Amniotic stem cell (primary cell): ENCODE measurements at places on chromosomes 11 and 22.

DNA sequence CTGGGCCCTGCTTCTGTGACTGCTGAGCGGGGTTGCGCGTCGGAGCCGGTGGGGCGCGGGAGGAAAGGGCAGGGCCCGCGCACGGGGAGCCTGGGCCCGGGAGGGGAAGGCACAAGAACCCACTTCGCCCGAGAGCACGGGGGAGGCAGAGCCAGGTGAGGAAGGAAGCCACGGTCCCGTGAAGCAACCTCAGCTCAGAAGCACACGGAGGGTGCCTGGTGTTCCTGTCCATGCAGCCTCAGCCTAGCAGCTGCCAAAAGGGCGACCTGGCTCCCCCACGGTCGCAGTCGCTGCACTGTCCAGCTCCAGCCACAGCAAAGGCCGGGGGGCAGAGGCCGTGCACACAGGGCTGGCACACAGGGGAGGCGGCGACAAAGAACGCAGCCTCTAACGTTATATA lies 9.3 kb upstream of the CDC42BPG start:
- DNase-seq: no peak

DNA sequence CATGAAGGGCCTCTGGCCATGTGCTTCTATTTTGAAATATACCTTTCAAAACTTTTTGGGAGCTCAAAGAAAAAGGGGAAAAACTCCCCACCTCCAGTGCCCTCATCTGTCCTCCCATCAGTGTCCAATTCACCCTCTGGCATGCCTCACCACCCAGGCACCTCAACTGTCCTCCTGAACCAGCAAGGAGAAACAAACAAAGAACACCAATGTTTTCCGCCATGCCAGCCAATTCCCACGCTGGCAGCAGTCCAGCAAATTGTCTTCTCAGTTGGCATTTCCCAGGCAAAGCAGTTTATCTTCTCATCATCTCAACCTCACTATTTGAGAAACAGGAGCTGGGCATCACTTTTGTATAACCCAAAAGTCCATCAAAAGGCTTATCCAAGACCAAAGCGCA lies 496.9 kb downstream of the SOX6 start:
- no peak for DNase-seq

- no peak for DNase-seq
These were observed 98.7 kb downstream of the MPPED1 start for GRCh38 chr22:43510281-43511070.

GRCh38 chr11:1975185-1975584 lies 22.5 kb downstream of the H19 start:
- no peak for DNase-seq

DNA sequence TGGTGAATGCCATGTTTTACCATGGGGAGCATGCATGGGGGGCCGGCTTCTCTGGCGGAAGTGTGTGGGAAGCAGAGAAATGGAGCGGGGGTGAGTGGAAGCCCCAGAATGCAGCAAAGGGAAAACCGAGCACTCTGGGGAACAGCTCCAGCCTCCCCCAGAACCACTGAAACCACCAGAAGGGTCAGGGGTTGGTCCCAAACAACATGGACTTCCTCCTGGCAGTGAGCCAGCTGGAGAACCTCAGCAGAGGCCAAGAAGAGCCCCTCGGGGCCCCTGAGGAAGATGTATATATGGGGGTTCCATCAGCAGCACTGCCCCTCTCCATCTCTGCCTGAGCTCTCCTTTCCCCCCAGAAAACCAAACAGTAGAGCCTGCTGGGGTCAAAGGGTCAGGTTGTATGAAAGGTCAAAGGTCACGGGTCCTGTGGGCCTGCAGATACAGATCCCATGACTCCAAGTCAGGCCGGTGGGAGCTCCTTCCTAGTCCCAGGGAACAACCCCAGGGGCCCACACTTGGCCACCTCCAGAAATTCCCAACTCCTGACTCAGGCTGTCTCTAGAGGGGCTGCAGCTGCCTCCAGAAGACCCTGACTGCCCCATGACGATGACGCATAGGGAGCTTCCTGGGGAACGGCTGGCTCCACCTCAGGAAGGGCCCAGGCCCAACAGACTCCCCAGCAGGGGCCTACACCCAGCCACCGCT lies 48.5 kb upstream of the TIMP3 start:
- no peak for DNase-seq

GRCh38 chr11:68583041-68583446 lies 101.3 kb upstream of the GAL start:
- DNase-seq: peak; percentile 58

GRCh38 chr11:102360681-102361080 lies 13.7 kb downstream of the BIRC2 start:
- DNase-seq: no peak

DNA sequence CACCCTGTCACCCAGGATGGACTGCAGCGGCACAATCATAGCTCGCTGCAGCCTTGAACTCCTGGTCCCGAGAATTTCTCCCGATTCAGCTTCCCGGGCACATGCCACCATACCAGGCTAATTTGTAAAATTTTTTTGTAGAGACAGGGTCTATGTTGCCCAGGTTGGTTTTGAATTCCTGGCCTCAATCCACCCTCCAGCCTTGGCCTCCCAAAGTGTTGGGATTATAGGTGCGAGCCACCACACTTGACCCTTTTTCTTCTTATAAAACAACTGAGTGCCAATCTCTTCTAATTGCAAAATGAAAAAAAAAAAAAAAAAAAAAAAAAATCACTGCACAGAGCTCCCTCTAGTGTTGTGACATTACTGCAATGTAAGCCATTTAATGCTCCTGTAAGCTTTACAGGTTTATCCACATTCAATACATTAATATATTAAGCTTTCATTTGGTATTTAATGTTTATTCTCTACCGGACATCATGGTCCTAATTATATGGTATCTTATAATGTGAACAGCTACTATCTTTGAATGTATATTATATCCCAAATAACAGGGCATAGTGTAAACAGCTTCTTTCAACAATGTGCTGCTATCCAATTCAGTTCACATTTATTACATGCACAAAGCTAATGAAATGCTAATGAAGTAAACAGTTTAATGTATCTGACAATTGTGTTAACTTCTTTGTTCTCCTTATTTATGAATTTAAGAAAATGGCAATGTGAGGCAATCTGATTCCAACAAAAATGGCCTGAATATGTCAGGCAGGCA lies 44.6 kb downstream of the COPB1 start:
- DNase-seq: no peak

DNA sequence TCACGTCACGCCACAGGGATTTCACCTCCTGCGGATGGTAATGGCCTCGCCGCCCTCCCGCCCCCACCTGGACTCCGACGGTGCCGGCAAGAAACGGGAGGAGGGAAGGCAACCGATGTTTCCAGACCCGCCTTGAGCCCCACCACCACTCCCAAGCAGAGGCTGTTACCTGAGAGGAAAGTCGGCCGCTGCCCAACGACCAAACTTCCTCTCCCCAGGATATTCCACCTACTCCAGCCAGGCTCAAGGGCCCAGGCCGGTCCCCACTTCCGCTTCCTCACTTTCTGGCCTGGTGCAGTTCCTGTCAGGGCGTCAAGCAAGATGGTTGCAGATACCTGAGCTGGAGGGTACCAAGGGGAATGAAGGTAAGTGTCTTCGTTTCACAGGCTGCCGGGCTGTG lies at the start of gene ENTHD1:
Gene ENTHD1 (minus strand): TSS at position 235 of the 400 bp plus-strand sequence. CDS start 6,012 bp downstream, outside the sequence.
- no peak for DNase-seq

DNA sequence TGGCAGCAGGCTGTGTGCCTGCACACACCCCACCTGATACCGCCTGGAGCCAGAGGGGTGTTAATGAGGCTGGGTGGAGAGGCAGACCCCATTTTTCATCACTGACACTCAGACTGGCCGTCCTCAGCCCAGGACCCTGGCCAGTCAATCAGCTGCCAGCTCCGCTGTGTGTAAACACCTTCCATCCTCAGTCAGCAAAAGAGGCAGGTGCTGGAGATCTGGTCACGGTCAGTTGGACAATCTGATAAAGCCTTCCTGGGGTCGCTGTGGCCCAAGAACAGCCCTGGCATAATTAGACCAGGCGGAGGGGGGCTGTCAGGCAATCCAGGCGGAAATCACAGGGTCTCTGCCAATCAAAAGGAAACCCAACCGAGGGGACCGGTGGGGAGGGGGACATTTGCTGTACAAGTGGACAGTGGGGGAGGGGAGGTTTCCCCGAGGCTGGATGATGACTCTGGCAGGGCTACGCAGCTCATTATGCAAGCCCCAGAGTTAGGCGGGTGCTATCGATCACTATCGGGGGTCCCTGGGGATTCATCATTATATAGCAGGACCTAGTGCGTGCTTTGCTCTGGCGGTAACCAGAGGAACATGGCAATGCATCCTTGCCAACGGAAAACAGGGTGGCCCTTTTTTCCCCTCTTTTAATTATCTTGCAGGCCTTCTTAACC lies 72.9 kb downstream of the ABTB2 start:
- DNase-seq: no peak

DNA sequence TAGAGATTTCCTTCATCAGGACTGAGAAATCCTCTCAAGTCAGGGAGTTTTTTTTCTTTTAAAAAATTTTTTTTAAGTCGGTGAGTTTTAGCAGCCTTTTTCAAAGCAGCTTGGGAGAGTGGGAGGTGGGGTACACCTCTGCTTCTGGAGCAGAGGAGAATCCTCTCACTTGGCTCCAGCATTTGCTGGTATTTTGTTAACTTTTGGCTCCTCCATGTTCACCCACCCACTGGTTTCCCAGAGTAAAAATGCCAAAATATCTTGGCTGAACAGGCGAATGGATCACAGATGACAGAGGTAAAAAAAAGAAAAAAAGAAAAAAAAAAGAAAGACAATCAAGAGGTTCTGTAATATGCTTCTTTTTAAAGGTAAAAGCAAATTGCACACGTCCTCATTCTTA lies 68.0 kb downstream of the GAB2 start:
- DNase-seq: no peak

GRCh38 chr22:44594951-44595350 lies 96.9 kb upstream of the RTL6 start:
- no peak for DNase-seq

DNA sequence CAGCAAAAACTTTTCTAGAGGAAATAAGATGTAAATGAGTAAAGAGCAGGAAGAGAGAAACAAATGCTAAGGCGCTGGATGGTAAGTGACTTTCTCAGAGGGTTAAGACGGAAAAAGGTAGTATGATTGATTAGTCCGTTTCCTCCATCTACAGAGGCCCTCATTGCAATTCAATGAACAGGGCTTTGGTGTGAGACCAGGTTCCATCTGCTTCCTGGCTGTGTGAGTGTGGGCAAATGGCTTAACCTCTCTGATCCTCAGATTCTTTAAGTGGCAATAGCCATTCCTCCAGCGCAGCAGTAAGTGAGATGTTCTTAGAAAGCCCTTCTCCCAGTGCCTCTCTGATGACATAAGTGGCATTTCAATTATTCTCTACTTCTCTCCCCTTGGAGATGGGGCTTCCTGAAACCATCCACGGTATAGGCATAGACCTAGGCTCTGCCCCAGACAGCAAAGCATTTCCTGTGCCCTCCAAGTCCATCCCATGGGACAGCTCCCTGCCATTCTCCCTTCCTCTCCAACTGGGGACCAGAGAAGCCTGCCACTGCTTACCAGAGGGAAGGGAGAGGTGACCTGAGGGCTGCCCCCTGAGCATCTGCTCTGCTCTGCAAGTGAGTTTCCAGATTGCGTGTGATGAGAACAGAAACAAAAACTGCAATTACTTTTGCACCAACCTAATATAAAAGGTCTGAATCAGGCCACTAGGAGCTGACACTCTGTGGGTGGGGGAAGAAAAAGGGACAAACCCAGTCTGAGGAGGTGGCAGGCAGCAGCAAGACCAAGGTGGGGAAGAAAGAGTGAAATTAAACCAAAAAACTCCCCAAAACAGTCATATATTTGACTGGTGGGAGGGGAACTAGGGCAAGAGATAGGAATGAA lies 12.7 kb upstream of the CD44 start:
- DNase-seq: no peak

GRCh38 chr11:22192289-22192641 lies 620 bp upstream of the ANO5 start:
- DNase-seq: no peak
